NCI-H748 treated with DMSO at 0.1 percent for 48 hours (cell line): ENCODE measurements at places on chromosomes 7 and 10.

DNA sequence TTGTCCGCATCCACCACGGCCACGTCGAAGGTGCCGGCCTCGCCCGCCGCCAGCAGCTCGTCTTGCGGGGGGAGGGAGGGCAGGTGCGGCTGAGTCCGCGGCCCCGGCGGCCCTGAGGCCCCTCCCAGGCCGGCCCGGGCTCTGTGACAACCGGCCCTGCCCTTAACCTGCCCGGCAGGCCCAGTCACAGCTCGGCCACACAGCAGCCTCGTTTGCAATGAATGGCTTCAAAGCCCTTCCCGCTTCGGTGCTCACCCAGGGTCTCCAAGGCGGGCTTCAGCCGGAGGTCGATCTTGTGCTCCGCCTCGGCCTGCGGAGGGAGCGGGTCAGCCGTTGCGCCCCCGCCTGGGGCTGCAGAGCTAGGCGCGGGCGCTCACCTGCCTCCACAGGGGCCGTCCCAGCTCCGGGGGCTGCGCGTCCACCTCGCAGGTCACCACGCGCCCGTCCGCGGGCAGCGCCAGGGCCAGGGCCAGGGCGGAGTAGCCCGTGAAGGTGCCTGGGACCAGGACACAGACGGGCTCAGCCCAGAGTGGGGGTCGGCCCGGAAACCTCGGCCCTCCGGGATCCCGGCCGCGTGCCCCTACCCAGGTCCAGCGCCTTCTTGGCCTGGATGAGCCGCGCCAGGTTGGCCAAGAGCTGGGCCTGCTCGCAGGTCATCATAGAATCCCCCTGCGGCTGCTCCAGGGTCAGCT is 928 bp downstream of the COMTD1 start:
- DNase-seq = no peak

- no peak for DNase-seq
Measured at GRCh38 chr7:123024989-123025758, 29.7 kb upstream of the TAS2R16 start.

GRCh38 chr10:88651101-88651551 is 13.1 kb upstream of the LIPF start:
- DNase-seq = no peak

- peak; percentile 80 for DNase-seq
Measured at GRCh38 chr7:146956321-146956720, 839.7 kb downstream of the CNTNAP2 start.

DNA sequence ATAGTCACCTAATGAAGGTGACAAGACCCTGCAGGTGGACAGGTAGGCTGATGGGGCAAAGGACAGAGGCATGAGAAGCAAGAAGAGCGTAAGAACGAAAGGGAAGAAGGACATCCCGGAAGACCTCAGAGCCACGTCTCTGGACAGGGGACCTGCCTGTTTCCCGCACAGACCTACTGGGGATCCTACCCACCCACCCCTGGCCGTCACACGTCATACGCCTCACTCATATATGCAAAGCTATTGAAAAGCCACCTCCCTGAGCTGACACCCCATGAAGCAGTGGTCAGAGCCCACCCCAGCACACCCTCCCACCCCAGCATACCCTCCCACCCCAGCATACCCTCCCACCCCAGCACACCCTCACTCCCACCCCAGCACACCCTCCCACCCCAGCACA is 140.6 kb downstream of the GRID1 start:
- no peak for DNase-seq

- no peak for DNase-seq
Measured at GRCh38 chr7:124686543-124687171, 78.9 kb downstream of the GPR37 start.

- DNase-seq = no peak
Measured at GRCh38 chr10:1532636-1533035, 204.7 kb downstream of the ADARB2 start.

DNA sequence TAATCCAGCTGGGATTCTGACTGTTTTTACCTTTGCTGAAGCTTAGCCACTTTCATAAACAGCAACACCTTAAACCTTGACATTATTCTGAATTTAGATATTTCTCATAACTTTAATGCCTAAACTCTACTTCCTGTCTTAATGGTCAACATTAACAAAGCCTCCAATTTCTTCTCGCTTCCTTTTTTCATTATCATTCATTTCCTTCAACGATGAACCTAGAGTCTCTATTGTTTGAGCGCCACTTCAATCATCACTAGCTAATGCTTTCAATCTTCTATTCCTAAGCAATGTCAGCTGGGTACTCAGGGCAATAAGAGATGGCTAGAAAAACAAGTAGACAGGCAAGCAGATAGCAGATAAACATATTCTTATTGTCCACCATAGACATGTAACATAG is 96.6 kb upstream of the TMEM196 start:
- DNase-seq = no peak

DNA sequence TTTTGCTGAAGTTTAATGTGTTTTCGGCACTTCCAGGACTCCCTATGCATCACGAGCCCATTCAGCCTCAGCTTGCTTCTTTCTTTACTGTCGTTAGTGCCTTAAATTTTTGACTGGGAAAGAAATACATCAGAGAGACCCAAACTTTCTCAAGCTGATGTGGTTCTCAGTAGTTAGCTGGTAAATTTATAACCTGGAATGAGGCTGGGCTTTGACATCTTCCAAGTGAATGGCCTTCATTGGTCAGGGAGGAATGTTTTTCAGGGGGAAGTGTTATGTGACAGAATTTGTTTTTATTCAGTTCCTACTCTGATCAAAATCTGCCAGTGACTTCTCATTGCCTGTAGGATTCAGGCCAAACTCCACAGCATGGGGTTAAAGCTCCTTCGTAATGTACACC is 296.9 kb downstream of the SORCS3 start:
- no peak for DNase-seq
